ENCODE measurements at places on chromosomes 2 and 18. TPM values are rescaled to one million over a fixed set of nuclear protein-coding genes. Genes with fewer than 3 reads are reported as not detected.

Gene IL1R2
- total RNA-seq: not detected

Gene SGPP2
- not detected for total RNA-seq

Gene MC5R
- total RNA-seq: not detected

Gene ANKRD29
- total RNA-seq: 4.9 TPM

Gene CASP10
- 59.7 TPM for total RNA-seq

Gene TNFRSF11A
- total RNA-seq: 4.4 TPM

Gene SKA1
- 10.7 TPM for total RNA-seq

Gene PROM2
- 0.44 TPM for total RNA-seq

Gene FTCDNL1
- 0.16 TPM for total RNA-seq

Gene SP140L
- total RNA-seq: 4.9 TPM

Gene OSR1
- total RNA-seq: under 0.01 TPM

Gene SATB2
- total RNA-seq: 0.65 TPM

Gene LOXL3
- total RNA-seq: 1.8 TPM

Gene IL1RL1
- total RNA-seq: 3.3 TPM

Gene MITD1
- 28.5 TPM for total RNA-seq

Gene ZSWIM2
- 0.13 TPM for total RNA-seq

Gene COQ10B
- total RNA-seq: 27.3 TPM

Gene YPEL5
- total RNA-seq: 74.1 TPM

Gene DCDC2C
- not detected for total RNA-seq

Gene CCDC85A
- total RNA-seq: 20.9 TPM

Gene TANC1
- 123 TPM for total RNA-seq

Gene NT5C1B
- not detected for total RNA-seq

Gene STK17B
- total RNA-seq: 18.0 TPM

Gene ASPRV1
- 0.16 TPM for total RNA-seq

Gene RNF125
- total RNA-seq: 4.8 TPM

Gene HOXD12
- total RNA-seq: not detected

Gene IL37
- total RNA-seq: not detected

Gene TSPYL6
- not detected for total RNA-seq

Gene GMPPA
- total RNA-seq: 27.0 TPM

Gene TCF23
- not detected for total RNA-seq

Gene CNTNAP5
- under 0.01 TPM for total RNA-seq

Gene CTAGE1
- total RNA-seq: not detected

Gene C2orf49
- 18.2 TPM for total RNA-seq

Gene IL36RN
- not detected for total RNA-seq

Gene KLF11
- 10.1 TPM for total RNA-seq

Gene SERPINB10
- total RNA-seq: not detected

Gene IL18R1
- 0.82 TPM for total RNA-seq

Gene CRYBA2
- total RNA-seq: not detected

Gene MRPL53
- total RNA-seq: 43.2 TPM

Gene FAM237A
- total RNA-seq: not detected

Gene HOXD4
- 2.1 TPM for total RNA-seq

Gene SLC9A4
- total RNA-seq: under 0.01 TPM

Gene EGR4
- total RNA-seq: not detected

Measured in bladder microvascular endothelial cell (primary cell).